ENCODE measurements at places on chromosomes 11 and 22. TPM values are rescaled to one million over a fixed set of nuclear protein-coding genes. Genes with fewer than 3 reads are reported as not detected.
A peak's percentile ranks its signal among the peaks of the same experiment; 100 is the strongest.

DNA sequence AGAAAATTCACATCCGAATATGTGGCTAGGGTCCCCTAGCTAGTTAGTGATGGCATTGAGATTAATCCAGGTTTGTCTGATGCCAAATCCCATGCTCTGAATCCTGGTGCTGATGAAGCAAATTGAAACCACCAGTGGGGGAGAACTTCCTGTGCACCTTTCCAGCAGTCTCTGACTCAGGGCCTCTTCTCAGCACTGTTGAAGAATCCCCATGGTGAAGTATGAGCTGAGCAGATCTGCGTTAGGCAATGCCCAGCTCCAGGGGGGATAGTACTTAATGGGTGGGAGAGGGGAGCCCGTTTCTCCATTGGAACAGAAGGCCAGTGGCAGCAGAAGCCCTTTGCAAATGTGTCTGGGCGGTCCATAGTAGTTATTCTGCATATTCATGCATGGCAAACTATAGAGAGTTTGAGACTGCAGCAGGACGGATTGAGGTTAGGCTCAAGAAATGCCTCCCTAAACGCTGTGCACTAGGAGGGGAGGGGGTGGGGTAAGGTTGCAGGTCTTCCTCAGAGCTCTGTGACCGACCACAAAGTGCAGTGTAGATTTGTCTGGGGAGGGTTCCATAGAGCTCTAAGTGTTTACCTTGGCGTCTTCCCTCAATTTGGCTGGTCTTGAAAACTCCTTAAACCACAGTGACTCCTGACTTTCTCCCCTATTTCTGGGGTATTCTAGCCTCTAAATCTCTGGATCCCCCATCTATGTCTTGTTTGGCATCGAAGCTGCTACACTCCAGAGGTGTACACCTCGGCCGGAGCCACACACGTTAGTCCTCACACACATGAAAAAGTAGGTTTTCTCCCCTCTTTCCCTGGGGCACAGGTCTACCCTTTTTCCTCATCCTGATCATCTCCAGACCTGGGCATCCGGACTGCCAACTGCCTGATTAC is 4.8 kb downstream of the POU2F3 start:
- H3K27me3 ChIP-seq, result peaks cover 70% of the 10 kb centered on the region
- H3K4me1 ChIP-seq, result no peaks in the 10 kb centered on the region
- H3K36me3 ChIP-seq, result no peaks in the 10 kb centered on the region
- H3K4me3 ChIP-seq, result no peak overlapping the region
- no peak for DNase-seq

GRCh38 chr11:34680918-34681586 is 60.2 kb downstream of the EHF start:
- no peak for DNase-seq
- no peak overlapping the region for H3K27ac ChIP-seq
- H3K4me3 ChIP-seq, result no peak overlapping the region
- H3K27me3 ChIP-seq, result no peaks in the 10 kb centered on the region

DNA sequence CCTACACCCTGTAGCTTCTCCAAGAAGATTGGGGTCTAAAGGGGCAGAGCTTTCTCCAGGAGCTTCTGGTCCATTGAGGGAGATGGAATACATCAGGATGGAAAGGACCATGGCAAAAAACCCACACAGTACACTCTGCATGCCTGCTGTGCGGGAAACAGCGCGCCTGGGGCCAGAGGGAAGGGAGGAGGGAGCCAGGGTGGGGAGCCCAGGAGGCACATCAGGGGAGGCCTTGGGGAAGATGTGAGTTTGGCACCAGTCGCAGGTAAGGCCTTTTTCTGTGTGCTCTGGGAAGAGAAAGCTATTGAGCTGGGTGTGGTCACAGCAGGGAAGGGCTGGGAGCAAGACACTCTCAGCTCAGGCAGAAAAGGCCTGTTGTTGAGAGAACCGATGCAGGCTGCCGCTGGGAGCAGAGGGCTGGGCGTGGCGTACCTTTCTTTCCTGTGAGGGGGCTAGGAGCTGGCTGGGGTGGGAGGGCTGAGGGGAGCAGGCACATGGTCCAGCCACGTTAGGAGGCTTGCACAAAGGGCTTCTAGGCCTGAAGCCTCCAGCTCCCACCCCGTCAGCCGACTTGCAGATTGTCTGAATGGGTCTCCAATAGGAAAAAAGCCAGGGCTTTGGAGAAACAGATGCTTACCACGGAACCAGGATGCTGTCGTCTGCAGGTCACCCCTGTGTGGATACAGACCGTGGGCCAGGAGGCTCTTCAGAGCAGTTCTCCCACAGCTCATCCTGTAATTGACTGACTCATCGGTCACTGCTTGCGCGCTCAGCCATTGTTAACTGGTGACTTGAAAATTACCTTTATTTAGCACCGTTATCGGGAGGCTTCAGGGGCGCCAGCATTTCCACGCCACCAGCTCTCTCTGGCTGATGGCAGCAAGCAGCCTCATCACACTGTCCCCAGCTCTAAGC is 237.3 kb downstream of the ST3GAL4 start:
- H3K4me1 ChIP-seq, result no peaks in the 10 kb centered on the region
- H3K4me3 ChIP-seq, result no peak overlapping the region
- H3K27ac ChIP-seq, result no peak overlapping the region
- peaks cover 45% of the 10 kb centered on the region for H3K27me3 ChIP-seq

GRCh38 chr11:93784935-93785360 is 866 bp downstream of the MED17 start:
- H3K27me3 ChIP-seq, result no peaks in the 10 kb centered on the region
- peak overlapping the region; percentile 98 for H3K4me3 ChIP-seq
- DNase-seq, result peak; percentile 23
- peaks cover 40% of the 10 kb centered on the region for H3K36me3 ChIP-seq

GRCh38 chr11:72300268-72300667 is 56.3 kb upstream of the PHOX2A start:
- DNase-seq, result no peak
- no peak overlapping the region for H3K4me3 ChIP-seq
- peaks cover 55% of the 10 kb centered on the region for H3K36me3 ChIP-seq

GRCh38 chr11:64060263-64060860 is 24.6 kb downstream of the FLRT1 start:
- no peaks in the 10 kb centered on the region for H3K36me3 ChIP-seq
- H3K4me1 ChIP-seq, result peaks cover 8% of the 10 kb centered on the region
- DNase-seq, result no peak
- no peak overlapping the region for H3K27ac ChIP-seq
- H3K4me3 ChIP-seq, result peak overlapping the region; percentile 33

DNA sequence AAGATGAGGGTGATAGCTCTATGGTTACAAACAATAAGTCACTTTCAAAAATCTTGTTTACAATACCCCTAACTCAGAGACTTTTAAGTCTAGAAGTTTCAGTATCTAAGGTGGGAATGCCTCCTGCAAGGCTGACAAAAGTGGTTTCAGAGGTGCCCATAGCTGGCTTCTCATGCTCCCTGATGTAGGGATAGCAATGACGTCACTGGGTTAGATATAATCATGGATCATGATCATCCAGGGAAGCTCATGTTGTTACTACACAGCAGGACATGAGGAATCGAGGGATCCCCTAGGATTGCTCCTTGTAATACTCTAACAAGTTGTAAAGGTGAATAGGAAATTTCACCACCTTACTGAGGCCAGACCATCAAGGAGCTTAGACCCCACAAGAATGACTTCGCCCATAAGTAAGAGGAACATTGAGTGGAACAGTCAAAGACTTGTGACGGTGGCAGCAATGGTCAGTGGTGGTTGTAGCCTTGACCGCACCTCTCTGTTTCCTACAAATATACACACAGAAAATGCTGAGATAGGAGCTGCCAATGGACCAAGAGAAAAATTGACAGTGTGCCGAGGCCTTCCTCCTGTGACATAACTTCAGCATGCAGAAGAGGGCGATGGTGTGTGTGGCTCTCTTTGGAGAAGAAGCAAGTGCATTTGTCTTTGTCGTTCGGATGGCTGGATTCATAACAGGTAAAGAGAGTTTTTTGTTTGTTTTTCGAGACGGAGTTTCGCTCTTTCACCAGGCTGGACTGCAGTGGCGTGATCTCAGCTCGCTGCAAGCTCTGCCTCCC is 15.6 kb downstream of the APOL4 start:
- H3K27ac ChIP-seq, result no peak overlapping the region
- DNase-seq, result no peak
- H3K27me3 ChIP-seq, result no peaks in the 10 kb centered on the region
- H3K36me3 ChIP-seq, result no peaks in the 10 kb centered on the region

DNA sequence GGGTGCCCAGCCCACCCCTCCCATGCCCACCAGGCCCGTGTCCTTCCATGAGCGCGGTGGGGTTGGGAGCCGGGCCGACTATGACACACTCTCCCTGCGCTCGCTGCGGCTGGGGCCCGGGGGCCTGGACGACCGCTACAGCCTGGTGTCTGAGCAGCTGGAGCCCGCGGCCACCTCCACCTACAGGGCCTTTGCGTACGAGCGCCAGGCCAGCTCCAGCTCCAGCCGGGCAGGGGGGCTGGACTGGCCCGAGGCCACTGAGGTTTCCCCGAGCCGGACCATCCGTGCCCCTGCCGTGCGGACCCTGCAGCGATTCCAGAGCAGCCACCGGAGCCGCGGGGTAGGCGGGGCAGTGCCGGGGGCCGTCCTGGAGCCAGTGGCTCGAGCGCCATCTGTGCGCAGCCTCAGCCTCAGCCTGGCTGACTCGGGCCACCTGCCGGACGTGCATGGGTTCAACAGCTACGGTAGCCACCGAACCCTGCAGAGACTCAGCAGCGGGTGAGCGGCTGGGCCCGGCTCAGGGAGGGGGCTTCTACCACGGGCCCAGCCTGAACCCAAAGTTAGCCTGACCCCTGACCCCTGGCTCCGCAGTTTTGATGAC is 3.0 kb downstream of the PKP3 start:
- H3K27ac ChIP-seq, result no peak overlapping the region
- peaks cover 44% of the 10 kb centered on the region for H3K36me3 ChIP-seq
- DNase-seq, result no peak
- H3K4me3 ChIP-seq, result no peak overlapping the region
- H3K27me3 ChIP-seq, result no peaks in the 10 kb centered on the region

DNA sequence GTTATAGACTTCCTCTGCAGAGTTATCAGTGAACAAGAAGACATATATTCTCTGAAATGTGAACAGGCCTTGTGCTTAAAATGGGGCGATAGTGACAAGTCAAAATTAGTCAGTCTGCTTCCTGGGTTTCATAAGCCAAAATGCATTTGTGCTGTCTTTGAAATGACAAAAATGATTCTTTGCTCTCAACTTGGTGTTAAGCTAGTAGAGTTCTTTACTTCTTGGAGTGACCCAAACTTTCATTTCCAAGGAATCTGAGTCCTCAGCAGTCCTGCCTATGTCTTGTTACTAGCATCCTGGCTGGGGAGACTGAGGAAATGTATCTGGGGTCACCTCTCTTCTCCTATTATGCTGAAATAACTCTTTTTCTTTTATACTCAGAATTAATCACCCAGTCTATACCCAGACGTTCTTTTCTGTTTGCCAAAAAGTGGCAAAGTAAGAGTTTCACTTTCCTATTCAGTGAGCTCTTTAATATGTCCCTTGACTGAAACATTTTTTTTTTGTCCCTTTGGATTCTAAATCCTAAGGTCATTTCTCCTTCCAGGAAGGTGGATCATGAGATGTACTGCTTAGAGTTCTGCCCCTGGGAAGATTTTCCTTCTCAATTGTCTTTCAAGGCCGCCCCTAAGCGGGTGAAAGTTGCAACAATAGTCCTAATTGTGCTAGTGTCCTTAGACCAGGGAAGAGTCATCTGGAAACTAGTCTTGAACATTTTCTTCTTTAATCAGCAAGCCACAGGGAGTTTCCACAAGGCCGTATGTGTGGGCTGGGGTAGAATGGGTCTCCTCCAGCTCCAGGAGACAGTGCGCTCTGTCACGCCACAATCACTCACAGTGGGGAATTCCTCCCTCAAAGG is 53.0 kb upstream of the RDX start:
- H3K27ac ChIP-seq, result no peak overlapping the region
- no peak for DNase-seq
- no peaks in the 10 kb centered on the region for H3K36me3 ChIP-seq
- no peaks in the 10 kb centered on the region for H3K27me3 ChIP-seq

TMEM123 gene
- 82.4 TPM for total RNA-seq

GLYATL2 gene
- total RNA-seq, result not detected

POTEH gene
- not detected for total RNA-seq

DNA sequence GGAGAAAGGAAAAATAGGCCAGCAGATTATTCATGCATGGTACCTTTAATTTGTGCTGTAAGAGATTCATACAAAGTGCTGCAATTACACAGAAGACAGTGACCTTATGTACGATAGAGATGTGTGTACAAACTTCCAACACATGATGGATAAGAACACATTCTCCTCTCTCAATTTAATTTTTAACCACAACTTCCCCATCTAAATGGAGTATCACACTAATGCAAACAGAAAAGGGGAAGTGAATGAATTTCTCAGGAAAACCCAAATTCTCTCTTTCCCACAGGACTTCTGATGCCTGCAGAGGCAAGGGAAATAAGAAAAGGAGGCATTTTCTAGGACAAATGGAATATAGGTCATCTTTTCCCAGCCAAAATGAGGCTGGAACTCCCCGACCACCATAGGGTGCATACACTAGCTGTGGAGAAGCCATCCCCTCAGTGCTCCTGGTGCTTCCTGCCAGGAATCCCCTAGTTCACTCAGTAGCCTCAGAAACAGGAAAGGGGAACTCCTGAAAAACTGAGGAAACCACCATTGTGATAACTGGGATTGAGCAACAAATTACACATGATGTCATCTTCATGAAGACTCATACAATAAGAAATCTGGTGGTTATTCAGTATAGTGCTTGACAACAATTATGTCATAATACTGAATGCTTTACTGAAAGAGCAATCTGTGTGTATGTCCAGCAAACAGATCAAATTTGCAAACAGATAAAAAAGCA is 22.4 kb downstream of the MMP10 start:
- H3K4me3 ChIP-seq, result no peak overlapping the region
- no peak for DNase-seq
- H3K36me3 ChIP-seq, result no peaks in the 10 kb centered on the region
- no peak overlapping the region for H3K27ac ChIP-seq
- no peaks in the 10 kb centered on the region for H3K27me3 ChIP-seq

CNTF gene
- 3.2 TPM for total RNA-seq

DNA sequence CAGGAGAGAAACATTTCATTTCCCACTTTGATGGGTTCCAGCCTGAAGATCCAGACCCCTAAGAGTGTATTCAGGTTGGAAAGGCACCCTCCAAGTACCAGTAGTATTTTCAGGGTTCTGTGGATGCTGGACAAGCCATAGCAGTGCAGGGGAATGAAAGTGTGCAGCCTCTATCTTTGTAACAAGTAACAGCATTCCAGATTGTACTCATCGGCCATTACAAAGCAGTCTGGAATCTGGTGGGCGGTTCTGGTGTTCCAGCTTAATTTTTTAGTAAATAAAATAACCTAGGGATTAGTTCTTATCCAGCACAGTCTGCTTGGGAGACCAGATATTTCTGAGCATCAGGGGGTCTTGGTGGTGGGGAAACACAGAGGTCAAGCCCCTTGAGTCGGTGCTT is 22.6 kb downstream of the APLNR start:
- H3K4me1 ChIP-seq, result 0 out of 3 replicates have a peak, but pooled peaks cover 3% of the 10 kb centered on the region
- no peak for DNase-seq
- H3K27ac ChIP-seq, result no peak overlapping the region
- 0 out of 3 replicates have a peak, but pooled peaks cover 2% of the 10 kb centered on the region for H3K27me3 ChIP-seq

PGA5 gene
- not detected for total RNA-seq

All from K562 (cell line).